Calu3 (cell line): ENCODE measurements at places on chromosomes 11 and 22. TPM values are rescaled to one million over a fixed set of nuclear protein-coding genes. Genes with fewer than 3 reads are reported as not detected.

PKDREJ gene
- total RNA-seq = 0.05 TPM in 1 of 2 replicates, not detected in the other

SLC1A2 gene
- total RNA-seq = 0.37 and 0.40 TPM in 2 replicates

SMIM35 gene
- not detected in 2 replicates for total RNA-seq

OR2D2 gene
- not detected in 2 replicates for total RNA-seq

BARX2 gene
- 41.6 and 42.9 TPM in 2 replicates for total RNA-seq

DNAJB7 gene
- not detected in 2 replicates for total RNA-seq

APOA5 gene
- not detected in 2 replicates for total RNA-seq

MAPK8IP1 gene
- 4.1 and 4.9 TPM in 2 replicates for total RNA-seq

USP2 gene
- total RNA-seq = 1.1 TPM in 2 replicates

SCGB1C1 gene
- total RNA-seq = not detected in 2 replicates

DNA sequence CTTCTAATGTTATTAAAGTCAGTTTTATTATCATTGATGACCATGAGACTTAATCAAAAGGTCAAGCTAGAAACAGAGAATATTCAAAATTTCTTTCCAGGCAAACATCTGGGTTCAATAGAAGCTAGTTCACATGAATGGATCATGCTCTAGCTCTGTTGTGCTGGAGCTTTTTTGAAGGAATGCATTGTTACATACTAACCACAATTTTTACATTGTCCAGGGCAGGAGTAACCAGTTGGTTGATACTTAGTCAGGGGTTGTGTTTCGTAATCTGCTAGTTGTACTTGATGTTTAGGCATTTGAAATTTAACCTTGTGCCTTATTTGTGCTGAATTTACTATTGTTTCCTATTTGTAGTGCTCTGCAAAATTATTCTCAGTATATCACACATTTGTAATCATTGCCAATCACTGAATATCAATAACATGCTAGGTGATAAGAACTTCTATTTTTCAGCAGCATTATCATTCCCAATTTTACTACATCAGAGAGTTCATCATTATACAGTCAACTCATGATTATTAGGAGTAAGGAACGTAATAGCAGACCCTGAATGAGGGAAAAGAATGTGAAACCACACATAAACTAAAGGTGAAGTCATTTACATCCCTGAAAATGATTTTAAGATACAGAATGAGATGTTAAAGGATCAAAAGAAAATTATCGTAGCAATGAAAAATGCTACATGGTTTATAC, 23.2 kb downstream of the NF2 start:
- DNase-seq = peak; percentile 30

- DNase-seq = no peak
Observed at GRCh38 chr11:79219186-79220045, 221.4 kb downstream of the TENM4 start.

DNA sequence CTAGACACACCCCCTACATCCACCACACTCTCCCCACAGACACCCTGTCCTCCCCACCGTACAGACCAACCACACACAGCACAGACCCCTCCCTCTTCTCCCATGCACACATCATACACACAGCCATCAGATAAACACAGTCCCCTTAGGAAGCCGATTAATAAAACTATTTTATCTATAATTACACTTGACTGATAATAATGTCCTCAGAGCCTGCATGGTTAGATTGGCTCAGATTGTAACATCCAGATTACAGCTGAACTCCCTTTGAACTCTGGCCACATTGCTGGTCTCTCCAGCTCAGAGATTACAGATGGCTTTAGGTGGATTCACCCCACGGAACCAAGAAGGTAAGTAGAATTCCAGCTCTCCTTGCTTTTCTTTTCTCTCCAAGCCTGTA, 9.5 kb upstream of the ELF5 start:
- DNase-seq = no peak

- no peak for DNase-seq
Observed at GRCh38 chr11:126543691-126544090, 188.2 kb downstream of the ST3GAL4 start.

- no peak for DNase-seq
Observed at GRCh38 chr22:19998232-19998951, 18.2 kb downstream of the ARVCF start.

GRCh38 chr11:13367115-13367514, 89.5 kb downstream of the BMAL1 start:
- DNase-seq = no peak
